ENCODE measurements at places on chromosomes 5 and 9.

- DNase-seq, result no peak
These were observed 284.1 kb downstream of the ELAVL2 start for GRCh38 chr9:23541976-23542375.

DNA sequence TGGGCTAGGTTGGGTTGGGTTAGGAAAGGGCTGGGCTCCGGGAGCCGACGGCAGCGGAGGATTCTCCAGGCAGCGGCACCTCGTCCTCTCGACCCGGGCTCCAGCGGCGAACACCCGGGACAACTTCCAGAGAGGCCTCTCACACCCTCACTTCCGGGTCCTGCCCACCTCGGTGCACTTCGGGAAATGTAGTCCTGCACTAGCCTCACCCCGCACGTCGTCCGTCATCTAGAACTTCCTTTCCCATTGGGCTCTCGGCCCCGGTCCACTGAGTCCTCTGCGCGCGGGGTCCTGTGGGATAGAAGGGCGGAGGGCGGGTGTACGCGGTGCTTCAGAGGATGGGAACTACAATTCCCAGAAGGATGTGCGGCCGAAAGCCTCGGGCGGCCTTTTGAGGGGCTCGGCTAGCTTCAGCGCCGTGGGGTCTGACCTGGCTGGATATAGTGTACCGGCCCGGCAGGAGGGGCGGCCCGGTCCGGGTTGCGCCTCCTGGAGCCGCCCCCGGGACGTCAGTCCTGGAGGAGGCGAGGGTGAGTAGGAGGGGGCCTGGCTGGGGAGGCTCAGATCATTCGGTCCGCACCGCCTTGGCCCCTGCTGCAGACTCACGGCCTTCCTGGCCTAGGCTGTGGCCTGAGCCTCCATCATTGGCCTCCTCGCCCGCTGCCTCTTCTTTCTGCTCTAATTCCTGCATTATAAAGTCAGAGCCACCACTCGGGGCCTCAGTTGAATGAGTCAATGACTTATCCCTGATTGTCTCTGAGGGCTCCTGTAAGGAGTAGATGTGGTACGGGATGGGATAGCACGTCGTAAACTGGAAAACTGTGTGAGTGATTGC lies at the start of the genes ERP44 and INVS:
ERP44 (minus strand) TSS at position 114 of the 835 bp plus-strand sequence. CDS start 160 bp downstream, outside the sequence.
INVS (plus strand) TSS at position 357 of the 835 bp plus-strand sequence. CDS start 5,279 bp downstream, outside the sequence.
- peak; percentile 93 for DNase-seq

GRCh38 chr5:3345195-3345594 lies 250.4 kb upstream of the IRX1 start:
- no peak for DNase-seq

- DNase-seq, result no peak
These were observed 454.4 kb upstream of the TRPC7 start for GRCh38 chr5:136819526-136820302.

- no peak for DNase-seq
These were observed 9.6 kb upstream of the NSD1 start for GRCh38 chr5:177123789-177124485.

GRCh38 chr5:56913766-56914165 lies 4.4 kb downstream of the SETD9 start:
- no peak for DNase-seq

- no peak for DNase-seq
These were observed 67.7 kb upstream of the FCN1 start for GRCh38 chr9:134985451-134985850.

DNA sequence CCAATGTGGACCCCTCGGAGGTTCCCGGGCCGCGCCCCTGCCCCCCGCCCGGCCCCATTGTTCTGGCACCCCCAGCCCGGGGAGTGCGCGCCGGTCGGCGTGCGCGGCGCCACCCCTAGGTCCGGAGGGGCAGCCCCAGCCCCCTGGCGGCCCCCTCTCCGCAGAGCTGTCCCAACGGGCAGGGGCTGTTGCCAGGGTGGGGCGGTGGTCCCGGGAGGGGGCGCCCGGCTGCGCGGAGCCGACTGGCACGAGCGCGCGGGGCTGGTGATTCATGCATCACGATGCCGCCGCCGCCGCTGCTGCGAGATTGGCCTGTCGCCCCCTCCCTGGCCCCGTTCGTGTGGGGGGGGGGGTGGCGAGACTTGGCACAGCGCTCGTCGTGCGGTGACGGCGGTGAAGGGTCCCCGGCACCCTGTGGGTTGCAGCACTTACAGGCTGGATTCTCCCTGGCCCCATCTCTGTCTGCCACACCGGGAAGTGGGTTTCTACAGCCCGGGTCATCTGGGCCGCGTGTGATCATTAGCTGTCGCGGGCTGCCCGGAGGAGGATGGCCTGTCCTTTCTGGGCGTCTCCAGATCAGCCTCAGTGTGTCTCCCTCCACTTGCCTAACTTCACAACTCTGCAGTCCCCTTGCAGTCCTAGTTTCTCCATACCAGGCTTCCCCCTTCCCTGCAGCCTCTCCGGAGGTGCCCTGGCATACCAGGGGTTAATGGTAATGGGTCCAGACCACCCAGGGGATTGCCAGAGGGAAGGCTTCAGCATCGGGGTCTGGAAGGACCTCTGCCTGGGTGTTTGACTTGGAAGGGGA lies 858 bp downstream of the NCS1 start:
- DNase-seq, result no peak

- no peak for DNase-seq
These were observed 125.9 kb upstream of the MYO10 start for GRCh38 chr5:17061973-17062470.

DNA sequence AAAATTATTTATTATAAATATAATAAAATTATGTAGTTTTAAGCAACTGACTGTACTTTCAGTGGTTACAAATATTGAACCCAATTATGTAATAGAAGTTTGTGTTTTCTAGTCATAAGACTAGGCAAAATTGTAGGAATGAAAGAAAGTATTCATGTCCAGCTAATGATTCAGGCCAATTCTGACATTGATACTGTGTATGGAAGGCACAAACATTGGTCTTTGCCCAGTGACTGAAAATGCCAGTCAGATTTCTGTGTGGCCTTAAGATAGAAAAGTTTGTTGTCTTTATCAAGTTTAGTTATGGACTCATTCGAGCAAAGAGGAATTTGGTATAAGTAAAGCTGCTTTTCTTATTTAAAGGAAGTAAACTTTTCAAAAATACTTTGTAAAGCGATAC lies 60.3 kb downstream of the SLC12A2 start:
- no peak for DNase-seq

GRCh38 chr9:32930486-32930885 lies 70.9 kb downstream of the APTX start:
- no peak for DNase-seq

DNA sequence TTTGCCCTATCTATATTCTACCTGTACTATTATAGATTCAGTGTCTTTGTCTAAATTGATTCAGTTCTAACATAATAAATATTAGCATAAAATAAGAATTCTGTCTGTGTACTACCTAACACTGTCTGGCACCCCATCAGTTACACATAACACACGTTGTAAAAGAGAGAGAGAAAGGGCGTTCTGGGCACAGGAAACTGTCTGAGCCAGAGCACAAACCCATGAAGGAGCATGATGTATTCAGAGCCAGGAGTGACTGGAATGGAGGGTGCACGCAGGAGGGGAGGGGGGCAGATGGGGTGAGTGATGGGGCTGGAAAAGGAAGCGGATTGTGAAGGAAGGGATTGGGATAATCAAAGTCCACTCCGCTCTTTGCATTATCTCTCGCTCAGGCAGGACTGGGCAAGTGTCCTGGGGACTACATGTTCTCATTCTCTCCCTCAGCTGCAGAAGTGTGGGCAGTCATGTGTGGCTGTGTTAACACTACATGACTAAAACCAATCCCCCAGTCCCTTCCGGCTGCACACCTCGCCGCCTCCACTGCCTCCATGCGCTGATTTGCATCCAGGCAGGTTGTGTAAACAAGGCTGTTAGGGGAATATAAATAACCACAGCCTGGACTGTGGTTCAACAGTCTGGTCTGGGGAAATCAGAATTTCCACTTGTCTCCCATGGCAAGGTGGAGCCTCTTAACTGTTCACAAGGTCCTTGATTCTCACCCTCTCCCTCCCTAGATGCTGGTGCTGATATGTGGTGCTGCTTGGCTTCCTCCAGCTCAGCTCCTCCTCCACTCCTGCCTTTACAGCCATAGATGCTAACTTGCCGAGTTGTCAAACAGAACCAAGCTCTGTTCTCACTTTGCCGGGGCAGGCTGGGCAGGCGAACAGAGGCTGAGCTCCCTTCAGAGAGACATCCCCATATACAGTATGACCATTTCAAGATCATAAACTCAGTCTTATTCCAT lies 367.5 kb upstream of the BRINP1 start:
- DNase-seq, result no peak

DNA sequence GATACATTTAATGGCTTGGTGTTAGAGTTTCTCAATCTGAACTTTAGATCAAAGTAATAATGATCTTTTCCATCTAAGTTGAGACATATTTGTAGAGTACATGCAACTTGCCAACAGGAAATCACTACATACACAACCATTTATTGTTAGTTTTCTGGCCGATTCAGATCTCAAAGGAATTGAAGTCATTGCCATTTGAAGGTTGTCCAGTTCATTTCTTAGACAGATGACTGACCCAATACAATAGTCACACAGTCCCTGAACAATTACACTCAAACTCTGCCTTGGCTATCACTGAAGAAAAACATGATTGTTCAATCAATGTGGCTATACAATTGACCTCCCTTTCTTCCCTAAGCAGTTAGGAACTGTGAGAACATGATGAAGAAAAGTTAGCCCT lies 753.2 kb upstream of the RIOK2 start:
- DNase-seq, result no peak

- DNase-seq, result no peak
These were observed 18.4 kb downstream of the NR4A3 start for GRCh38 chr9:99840072-99840471.

DNA sequence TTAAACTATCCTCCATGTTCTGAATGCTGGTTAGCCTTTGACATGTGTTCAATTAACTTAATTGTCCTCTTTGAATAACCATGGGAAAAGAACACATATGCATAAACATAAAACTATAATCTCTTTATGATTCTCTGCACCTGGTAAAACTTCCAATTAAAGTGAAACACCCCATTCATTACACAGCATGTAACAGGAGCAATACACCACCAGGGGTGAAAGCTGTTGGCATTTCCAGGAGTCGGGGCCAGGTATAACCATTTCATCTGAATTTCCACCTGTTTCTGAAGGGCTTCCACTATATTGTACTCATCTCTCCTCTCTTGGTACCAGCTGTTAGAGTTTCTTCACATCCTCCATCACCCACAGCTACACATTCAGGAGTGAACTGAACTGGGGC lies 303.8 kb downstream of the EDIL3 start:
- DNase-seq, result no peak

DNA sequence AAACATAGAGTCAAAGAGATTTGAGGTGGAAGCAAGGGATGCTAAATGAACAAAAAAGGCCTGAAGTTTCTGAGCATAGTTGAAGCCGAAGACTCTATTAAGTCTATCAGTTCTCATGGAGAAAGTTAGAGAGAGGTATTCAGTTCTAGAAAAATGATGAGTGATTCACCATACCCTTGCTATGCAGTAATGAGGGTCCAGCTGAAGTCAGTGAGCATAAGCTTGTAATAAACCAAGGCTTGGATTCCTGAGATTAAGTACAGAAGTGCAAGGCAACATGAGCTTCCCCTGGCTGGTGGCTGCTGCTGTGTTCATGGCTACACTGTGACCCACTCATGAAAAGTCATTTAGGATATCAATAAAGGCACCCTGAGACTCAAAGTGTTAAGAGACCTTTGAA lies 129.7 kb upstream of the MTAP start:
- no peak for DNase-seq

DNA sequence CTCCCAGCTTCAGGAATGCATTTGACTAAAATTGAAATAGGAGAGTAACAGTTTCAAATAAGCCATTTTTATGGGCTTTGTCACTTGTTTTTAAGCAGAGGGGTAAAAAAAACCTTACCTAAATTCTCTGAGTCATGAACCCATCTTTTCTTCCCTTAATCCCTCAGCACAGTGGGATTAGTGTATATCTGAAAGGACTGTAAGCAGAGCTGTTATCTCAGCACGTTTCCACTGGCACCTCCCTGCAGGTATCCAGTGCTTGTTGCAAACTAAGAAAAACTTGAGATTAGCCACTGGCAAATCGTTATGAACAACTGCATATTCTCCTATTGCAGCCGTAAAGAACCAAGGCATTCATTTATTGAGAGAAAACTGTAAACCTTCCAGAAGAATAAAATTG lies 872.7 kb downstream of the EFNA5 start:
- DNase-seq, result no peak

DNA sequence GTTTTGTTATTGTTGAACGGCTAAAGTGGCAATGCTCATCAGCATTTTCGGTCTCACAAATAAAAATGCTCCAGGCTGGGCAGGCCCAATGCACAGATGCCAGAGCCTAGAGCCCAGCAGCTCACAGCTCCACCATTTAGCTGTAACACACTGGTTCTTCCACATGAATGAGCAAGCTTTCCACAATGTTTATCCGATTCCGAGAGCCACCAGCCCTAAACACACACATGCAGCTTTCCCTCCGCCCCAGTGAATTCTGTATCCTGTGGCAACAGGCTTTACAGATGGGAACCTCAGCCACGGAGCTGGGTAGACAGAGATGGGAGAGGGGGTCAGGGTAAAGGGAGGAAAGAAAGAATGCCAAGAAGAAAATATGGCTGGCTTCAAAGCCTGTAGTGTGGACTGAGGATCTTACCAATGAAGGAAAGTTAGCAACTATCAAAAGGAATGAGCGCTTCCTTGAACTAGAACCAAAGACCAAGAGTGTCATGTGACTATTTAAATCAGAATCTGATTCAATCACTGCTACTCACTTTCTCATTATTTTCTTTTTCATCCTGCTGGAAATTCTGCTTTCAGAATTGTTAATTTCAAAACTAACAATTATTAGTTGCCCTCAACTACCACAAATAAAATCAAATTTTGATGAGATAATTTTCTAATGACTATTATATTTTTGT lies 77.1 kb downstream of the MRPS27 start:
- no peak for DNase-seq

DNA sequence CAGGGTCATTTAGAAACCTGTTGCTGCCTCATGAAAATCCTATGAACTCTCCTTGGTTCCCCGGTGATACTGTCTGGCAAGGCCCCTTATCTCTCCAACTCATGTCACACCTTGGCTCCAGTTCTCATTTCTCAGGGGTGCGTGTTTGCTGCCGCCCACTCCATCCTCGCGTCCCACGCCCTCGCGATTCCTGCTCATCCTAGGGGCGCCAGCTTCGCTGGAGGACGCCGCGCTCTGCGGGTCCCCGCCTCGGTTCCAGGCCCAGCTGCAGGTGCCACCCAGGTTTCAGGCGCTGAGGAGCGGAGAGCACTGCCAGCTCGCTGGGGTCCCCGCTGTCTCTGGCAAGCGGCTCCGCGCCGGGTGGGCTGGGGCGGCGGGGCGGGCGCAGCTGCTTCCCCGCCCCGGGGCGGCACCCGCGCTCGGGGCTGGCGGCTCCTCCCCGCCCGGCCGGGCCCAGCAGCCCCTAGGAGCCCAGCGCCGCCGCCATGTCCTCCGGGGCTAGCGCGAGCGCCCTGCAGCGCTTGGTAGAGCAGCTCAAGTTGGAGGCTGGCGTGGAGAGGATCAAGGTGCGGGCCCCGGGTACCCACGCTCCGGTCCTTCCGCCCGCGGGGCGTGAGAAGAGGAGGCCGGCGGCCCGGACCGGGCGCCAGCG lies at the start of gene GNG10:
GNG10 (plus strand) TSS at position 456 of the 652 bp plus-strand sequence; CDS start at position 486, 30 bp downstream.
- peak; percentile 58 for DNase-seq
